ENCODE measurements at places on chromosomes 1 and 21.
A peak's percentile ranks its signal among the peaks of the same experiment; 100 is the strongest.

GRCh38 chr1:194298007-194298598 lies 1111.7 kb upstream of the B3GALT2 start:
- DNase-seq = no peak

GRCh38 chr1:36329817-36330216 lies 6.4 kb upstream of the EVA1B start:
- no peak for DNase-seq

DNA sequence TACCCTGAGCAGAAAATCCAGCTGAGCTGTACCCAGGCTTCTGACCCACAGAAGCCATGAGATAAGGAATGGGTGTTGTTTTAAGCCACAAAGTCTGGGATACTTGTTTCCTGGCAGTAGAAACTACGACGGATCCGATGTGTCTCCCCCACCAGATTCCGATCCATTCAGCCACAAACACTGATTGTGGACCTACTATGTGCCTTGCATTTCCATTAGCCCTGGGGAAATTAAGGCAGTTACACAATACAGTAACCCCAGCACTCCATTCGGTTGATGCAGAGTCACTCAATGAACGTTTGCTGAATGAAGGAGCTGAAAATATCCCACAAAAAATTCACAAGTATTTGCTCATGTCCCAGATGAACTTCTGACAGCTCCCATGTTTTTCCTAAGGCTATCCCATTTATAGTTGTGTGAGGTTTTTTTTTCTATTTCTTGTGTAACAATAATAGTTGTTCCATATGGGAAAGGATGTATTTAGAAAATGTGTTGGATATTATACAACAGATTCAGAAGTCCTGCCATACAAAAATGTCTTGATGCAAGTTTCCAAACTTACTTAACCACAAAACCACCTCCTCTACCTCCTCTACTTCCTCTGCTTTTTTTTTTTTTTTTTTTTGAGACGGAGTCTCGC lies 29.6 kb upstream of the KAZN start:
- no peak for DNase-seq

DNA sequence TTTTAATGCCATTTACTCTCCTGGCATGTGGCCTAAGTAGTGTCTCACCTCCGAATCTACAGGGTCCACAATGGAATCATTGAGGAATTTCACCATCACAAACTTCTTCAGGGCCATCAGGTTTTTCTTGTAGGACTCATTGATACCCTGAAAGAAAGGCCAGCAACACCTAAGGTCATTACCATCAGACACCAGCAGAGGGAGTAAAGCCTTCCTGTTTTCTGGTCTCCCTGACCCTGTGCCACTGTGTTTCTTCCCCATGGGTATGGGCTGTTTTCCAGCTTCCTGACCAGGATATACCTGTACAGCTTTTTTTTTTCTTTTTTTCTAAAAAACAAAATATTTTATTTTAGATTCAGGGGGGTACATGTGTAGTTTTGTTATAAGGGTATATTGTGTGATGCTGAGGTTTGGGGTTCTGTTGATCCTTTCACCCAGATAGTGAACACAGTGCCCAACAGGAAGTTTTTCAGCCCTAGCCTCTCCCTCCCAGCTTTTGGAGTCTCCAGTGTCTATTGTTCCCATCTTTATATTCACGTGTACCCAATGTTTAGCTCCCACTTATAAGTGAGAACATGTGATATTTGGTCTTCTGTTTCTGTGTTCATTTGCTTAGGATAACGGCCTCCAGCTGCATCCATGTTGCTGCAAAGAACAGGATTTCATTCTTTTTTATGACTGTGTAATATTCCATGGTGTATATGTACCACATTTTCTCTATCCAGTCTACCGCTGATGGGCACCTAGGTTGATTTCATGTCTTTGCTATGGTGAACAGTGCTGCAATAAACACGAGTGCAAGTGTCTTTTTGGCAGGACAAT lies 18.3 kb downstream of the PPT1 start:
- no peak for DNase-seq

GRCh38 chr1:218397752-218398339 lies 52.7 kb downstream of the TGFB2 start:
- no peak for DNase-seq

GRCh38 chr21:46052703-46053651 lies 44.9 kb upstream of the COL6A2 start:
- DNase-seq = no peak

DNA sequence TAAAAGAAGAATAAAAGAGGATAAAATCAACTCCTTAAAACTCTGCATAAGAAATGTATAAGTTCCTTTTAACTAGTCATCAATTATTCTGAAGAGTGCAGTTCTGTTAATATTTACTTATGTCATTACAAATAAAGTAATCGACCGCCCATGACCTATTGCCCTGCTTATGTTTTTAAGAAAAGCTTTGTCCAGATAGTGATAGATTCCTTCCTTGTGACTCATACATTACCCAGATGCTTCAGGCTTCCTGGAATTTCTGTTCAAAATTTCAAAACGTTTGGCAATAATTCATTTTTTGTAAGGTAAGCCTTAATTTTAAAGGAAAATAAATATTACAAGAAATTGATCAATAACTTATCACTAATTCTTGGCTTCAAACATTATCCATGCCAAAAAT lies 918.2 kb upstream of the ADGRL2 start:
- no peak for DNase-seq

- no peak for DNase-seq
These were observed 165.3 kb upstream of the C1orf105 start for GRCh38 chr1:172255223-172255560.

DNA sequence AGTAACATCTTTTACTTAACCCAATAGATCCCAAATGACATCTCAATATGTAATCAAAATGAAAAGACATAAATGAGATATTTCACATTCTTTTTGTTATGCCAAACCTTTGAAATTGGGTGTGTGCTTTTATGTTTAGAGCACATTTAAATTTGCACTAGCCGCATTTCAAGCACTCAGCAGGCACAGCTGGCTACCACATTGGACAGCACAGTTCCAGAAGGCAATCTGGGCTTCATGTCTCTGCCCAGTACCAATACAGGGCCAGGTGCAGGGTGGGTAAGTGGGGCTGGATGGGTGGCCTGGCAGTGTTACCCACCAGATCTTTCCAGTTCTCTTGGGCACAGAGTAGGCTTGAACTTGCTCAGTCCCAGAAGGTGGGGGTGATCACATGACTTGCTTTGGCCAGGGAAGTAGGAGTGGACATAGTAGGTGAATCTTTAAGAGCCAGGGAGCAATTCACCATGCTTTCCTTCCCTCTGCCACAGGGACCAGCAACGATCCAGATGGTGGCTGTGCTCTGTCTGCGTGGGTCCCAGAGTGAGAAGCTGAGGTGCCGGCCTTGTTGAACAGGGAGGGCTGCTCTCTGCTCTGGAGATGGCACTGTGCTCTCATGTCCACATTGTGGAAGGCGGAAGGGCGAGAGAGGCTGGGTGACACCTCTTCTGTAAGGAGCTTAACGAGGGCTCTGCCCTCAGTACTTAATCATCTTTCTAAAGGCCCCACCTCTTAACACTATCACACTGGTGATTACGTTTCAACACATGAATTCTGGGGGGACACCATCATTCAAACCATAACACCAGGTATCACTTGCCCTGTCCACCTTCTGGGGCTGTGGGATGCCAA lies 261.4 kb downstream of the GRIK3 start:
- DNase-seq = no peak

DNA sequence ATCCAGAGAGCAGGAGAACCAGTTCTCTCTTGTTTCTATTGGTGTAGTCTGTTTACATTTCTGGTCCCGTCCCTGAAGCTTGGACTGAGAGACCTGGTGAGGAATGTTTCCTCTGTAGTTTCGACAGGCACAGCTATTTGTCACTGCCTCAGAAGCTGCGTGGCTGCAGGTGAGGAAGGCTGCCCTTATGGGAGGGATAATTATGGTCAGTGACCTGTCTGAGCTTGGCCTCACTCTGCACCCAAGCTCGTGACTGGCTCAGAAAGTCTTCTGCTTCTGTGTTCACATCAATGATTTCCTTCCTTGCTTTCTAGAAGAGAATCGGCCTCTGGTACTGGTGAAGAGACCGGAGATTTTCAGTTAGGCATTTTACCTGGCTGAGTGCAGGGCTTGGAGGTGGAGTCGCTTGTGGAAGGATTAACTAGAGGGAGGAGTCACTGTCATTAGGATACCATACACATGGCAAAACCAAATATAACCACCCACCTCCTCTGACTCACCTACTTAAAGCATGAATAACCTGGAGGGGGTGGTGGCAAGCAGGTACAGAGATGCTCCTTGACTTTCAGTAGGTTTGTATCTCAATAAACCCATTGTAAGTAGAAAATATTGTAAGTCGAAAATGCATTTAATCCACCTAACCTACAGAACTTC lies 19.9 kb upstream of the WDR26 start:
- no peak for DNase-seq

DNA sequence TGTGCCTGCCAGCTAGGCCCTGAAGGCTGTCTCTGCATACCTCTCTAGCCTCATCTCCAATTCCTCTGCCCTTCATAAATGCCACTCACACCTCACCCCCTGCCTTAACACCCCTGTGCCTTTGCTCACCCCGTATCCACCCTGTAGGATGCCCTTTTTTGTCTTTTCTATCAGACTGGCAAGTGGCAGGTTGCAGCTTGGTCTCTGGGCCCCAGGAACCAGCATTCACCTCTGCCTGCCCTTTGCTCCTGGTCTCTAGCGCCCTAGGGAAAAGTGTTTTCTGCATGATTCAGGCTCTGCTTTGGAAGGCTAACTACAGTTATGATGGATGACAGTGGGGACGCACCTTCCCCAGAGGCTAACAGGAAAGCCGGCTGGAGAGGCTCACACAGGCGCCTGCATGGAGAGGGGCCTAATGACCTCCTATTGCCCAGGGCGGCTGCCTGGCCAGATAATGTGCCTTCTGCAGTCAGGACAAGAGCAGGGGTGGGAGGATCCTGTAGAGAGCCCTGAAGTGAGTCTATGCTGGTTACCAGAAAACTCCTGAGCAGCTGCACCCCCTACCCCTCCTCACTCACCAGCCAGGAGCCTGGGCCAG lies 11.2 kb downstream of the KANK4 start:
- no peak for DNase-seq

DNA sequence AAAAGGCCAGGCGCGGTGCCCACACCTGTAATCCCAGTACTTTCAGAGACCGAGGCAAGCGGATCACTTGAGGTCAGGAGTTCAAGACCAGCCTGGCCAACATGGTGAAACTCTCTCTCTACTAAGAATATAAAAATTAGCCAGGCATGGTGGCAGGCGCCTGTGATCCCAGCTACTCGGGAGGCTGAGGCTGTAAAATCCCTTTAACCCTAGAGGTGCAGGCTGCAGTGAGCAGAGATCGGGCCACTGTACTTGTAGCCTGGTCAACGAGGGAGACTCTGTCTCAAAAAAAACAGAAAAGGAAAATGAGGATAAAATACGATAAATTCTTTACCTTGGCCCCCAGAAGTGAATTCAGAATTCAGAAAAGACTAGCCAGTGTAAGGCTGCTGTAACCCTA lies 1.6 kb downstream of the TMEM50B start:
- DNase-seq = no peak

DNA sequence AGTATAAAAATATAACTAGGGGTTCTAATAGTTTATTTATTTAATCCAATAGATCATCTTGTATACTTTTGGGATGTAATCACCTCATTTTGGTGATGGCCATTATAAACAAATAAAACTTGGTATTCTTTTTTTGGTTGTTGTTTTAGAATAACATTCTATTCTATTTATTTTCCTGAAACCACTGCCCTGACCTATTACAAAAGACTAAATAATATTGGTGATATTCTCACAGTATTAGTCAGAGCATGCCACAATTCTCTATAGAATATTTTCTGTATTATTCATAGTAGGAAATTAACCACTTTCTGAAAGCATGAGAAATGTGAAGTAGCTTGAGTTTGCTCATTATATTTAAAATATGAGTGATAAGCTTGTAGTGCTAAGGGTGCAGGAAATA lies 54.1 kb upstream of the LRRC7 start:
- no peak for DNase-seq

GRCh38 chr1:4517186-4517954 lies 137.0 kb upstream of the AJAP1 start:
- DNase-seq = no peak

DNA sequence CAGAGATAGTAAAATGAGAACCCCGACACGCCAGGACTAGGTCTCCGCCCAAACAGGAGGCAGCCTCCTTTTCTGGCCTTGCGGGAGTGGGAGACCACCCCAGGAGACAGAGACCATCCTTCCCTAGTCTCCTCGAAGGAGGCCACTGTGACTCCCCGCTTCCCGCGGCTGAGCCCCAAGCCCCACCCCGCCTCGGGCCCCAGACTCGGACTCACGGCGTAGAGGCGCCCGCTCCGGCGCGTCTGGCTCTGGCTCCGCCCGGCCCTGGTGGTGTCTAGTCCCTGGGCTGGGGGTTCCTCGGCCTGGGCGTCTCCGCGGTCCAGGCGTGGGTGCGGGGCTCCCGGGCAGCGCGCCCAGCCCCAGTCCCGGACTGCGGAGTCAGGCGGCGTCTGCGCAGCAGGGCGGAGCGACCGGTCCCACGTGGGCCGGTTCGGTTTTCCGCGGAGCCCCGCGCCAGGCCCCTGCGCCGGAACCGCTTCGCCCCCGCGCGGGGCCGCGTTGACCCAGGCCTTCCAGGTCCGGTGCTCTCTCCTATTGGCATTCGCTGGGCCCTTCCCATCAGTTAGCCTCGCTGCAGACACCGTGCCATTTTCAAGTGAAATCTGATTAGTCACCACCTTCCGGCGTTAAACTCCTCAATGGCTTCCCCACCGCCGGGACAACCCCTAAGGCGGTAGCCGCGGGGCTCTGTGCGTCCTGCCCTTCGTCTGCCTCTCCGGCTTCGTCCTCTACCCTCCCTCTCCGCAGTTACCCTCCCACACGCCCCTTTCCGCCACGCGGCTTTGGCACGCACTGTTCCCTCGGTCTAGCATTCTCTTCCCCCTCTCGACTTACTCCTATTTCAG lies at the start of gene C1orf216:
Gene C1orf216, minus strand, starts transcription at position 393 of the 845 bp plus-strand sequence. CDS start 2,563 bp downstream, outside the sequence.
- peak; percentile 64 for DNase-seq

GRCh38 chr1:107936498-107937481 lies 28.2 kb downstream of the VAV3 start:
- DNase-seq = no peak

DNA sequence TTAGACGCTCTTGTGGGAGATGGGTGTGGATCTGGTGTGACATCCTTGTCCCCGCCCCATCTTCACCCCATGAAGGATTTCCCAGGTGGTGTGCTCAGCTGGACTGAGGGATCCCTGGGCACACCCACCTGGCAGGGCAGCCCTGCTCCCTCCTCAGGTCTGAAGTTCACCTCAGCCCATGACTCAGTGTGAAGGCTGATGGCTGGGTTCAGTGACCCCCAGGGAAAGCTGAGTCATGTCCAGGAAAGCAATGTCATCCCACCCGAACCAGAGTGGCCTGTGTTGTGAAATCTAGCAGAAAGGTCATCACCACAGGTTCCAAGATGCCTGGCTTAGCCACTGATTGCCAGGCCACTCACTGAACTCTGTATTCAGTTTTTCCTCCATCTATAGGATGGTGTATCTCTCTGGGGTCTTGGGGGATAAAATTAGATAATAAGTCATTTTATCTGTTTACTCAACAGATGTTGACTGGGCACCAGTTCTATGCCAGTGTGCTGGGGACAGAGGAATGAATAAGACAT lies 97.7 kb upstream of the JUN start:
- DNase-seq = no peak

Data from hippocampal formation (tissue), 2 donors.